GM23248 (cell line): ENCODE measurements at places on chromosomes 6 and 20. TPM values are rescaled to one million over a fixed set of nuclear protein-coding genes. Genes with fewer than 3 reads are reported as not detected.

GRM1 gene
- polyA plus RNA-seq = not detected in 2 replicates

HLA-DOA gene
- 0.18 TPM in 1 of 2 replicates, not detected in the other for polyA plus RNA-seq

MOXD1 gene
- 557 and 564 TPM in 2 replicates for polyA plus RNA-seq

STX16 gene
- 30.6 and 36.9 TPM in 2 replicates for polyA plus RNA-seq

TMEM200A gene
- 44.4 and 44.5 TPM in 2 replicates for polyA plus RNA-seq

BCAS4 gene
- 16.8 and 18.4 TPM in 2 replicates for polyA plus RNA-seq

MATN4 gene
- polyA plus RNA-seq = 0.09 TPM in 1 of 2 replicates, not detected in the other

CAPN11 gene
- polyA plus RNA-seq = not detected in 2 replicates

ANGPT4 gene
- not detected in 2 replicates for polyA plus RNA-seq

PROKR2 gene
- not detected in 2 replicates for polyA plus RNA-seq

C20orf141 gene
- polyA plus RNA-seq = not detected in 2 replicates

FKBP1A gene
- polyA plus RNA-seq = 844 and 887 TPM in 2 replicates

VGLL2 gene
- polyA plus RNA-seq = not detected in 2 replicates

TMC2 gene
- not detected in 2 replicates for polyA plus RNA-seq

GGTLC1 gene
- polyA plus RNA-seq = not detected in 2 replicates

LY86 gene
- 0.16 TPM in 1 of 2 replicates, not detected in the other for polyA plus RNA-seq

TNXB gene
- polyA plus RNA-seq = 5.2 TPM in 2 replicates

TTLL9 gene
- not detected in 2 replicates for polyA plus RNA-seq

CLPSL2 gene
- not detected in 2 replicates for polyA plus RNA-seq

FAM83D gene
- polyA plus RNA-seq = 11.4 and 13.1 TPM in 2 replicates

LKAAEAR1 gene
- 0.59 TPM in 1 of 2 replicates, not detected in the other for polyA plus RNA-seq

GTSF1L gene
- not detected in 2 replicates for polyA plus RNA-seq

FLRT3 gene
- polyA plus RNA-seq = 2.4 and 3.0 TPM in 2 replicates

ELOVL2 gene
- polyA plus RNA-seq = 0.29 and 0.42 TPM in 2 replicates

RBM24 gene
- polyA plus RNA-seq = 3.5 and 4.6 TPM in 2 replicates

SOX12 gene
- 2.0 and 2.1 TPM in 2 replicates for polyA plus RNA-seq

FUT9 gene
- not detected in 2 replicates for polyA plus RNA-seq

ADGRF5 gene
- 0.28 and 0.29 TPM in 2 replicates for polyA plus RNA-seq

OR2J2 gene
- polyA plus RNA-seq = not detected in 2 replicates

THEMIS gene
- polyA plus RNA-seq = 0.05 and 0.33 TPM in 2 replicates

HTR1E gene
- not detected in 2 replicates for polyA plus RNA-seq

PRRT1 gene
- polyA plus RNA-seq = 2.1 and 2.2 TPM in 2 replicates

TREM1 gene
- not detected in 2 replicates for polyA plus RNA-seq

CCN2 gene
- polyA plus RNA-seq = 1,621 and 1,647 TPM in 2 replicates

DSP gene
- 76.4 and 78.1 TPM in 2 replicates for polyA plus RNA-seq

TCF21 gene
- 3.8 and 4.0 TPM in 2 replicates for polyA plus RNA-seq

DEFB132 gene
- polyA plus RNA-seq = not detected in 2 replicates
